Stimulated activated CD4-positive, alpha-beta T cell treated with anti-CD3 and anti-CD28 coated beads, Interleukin-15, amount 100 ng/mL, for 1 hour (primary cell): ENCODE measurements at places on chromosomes 3 and 15.

- no peak for DNase-seq
Observed at GRCh38 chr3:99625643-99626416, 12.6 kb upstream of the COL8A1 start.

- DNase-seq, result no peak
Observed at GRCh38 chr15:53982071-53982680, 3.9 kb downstream of the UNC13C start.

DNA sequence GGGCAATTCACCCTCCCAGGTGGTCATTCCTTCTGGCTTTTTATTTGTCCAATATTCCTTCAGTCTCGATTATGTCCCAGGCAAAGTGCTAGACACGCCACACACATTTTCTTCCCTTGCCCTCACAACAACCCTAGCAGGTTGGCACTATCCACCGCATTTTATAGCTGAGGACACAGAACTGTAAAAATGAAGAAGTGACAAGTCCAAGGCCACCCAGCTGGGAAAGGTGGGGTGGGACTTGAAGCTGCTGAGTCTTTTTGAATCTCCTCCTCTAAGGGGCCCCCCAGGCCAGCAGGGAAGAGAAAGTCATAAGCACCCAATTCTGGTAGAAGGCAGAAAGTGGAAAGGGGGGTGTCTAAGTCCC lies 60.6 kb downstream of the CEMIP start:
- no peak for DNase-seq

GRCh38 chr3:28000608-28001007 lies 240.8 kb upstream of the CMC1 start:
- no peak for DNase-seq

- no peak for DNase-seq
Observed at GRCh38 chr15:100714034-100714748, 111.8 kb downstream of the ASB7 start.

DNA sequence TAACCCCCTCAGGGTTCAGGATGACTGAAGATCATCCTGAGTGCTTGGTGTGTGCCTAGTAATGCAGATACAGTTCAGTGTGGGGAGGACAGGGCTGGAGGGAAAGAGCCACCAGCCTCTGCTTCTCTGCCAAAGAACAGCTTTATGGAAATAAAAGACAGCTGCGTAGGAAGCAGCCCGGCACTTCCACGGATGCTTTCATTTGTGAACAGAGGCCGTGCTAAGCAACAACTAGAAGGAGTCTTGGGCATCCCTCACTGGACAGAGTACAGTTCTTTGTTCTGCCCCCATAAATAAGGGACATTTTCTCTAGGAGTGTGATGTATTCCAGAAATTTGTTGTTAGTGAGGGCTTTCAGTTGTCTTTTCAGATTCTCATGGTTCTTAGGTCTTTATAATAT lies 194.8 kb upstream of the RGMA start:
- no peak for DNase-seq

GRCh38 chr3:57184526-57184925 lies 15.3 kb downstream of the HESX1 start:
- no peak for DNase-seq

DNA sequence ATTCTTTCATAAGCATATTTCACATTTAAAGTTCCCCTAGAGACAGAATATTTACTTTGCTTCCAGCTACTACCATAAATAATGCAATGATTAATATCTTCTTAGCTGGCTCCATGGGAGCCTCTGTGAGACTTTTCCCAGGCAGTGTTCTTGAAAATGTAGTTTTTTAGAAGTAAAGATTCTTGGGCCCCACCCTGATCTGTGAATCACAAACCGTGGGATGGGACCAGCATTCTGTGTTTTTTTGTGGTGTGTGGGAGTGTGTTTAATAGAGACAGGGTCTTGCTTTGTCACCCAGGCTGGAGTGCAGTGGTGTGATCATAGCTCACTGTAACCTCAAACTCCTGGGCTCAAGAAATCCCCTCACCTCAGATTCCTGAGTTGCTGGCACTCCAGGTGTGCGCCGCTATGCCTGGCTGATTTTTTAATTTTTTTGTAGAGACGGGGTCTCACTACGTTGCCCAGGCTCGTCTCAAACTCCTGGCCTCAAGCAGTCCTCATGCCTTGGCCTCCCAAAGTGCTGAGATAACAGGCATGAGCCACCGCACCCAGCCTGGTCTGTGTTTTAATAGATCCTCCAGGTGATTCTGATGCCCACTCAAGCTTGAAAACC lies 83.0 kb downstream of the KLHL25 start:
- no peak for DNase-seq

GRCh38 chr15:41115652-41116115 lies 396 bp downstream of the INO80 start:
- DNase-seq, result peak; percentile 67

DNA sequence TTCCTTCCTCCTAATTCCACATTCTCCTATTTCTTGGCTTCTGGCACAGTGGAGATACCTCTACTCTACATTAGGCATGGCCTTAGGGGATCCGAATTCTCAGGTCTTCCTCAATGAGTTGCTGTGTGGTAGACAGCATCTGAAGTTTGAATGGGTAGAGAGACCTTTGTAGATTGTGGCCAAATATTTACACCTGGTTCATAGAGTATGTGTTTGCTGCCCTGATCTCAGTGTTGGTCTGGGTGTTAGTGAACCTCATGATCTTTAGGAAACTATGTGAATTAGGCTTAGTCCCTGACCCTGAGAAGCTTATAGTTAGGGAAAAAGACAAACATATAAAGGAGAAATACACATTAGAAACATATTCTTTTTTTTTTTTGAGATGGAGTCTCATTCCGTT lies 75.8 kb downstream of the LPP start:
- DNase-seq, result no peak

GRCh38 chr3:39550354-39551051 lies 83.0 kb downstream of the MOBP start:
- no peak for DNase-seq

DNA sequence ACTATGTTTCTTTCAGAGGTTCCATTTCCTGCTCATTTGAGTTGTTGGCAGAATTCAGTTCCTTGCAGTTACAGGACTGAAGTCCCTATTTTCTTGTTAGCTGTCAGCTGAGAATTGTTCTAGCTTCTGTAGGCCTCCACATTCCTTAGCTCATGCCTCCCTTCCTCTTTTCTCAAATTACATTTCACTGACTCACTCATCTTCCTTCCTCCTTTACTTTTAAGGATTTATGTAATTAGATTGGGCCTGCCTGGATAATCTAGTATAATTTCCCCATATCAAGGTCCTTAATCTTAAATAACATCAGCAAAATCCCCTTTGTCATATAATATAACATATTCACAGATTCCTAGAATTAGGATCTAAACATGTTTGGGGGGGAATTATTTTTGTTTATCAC lies 40.6 kb upstream of the RBMS3 start:
- DNase-seq, result no peak

GRCh38 chr3:108527109-108527508 lies 16.7 kb upstream of the MYH15 start:
- DNase-seq, result no peak

GRCh38 chr3:140370686-140371085 lies 307.2 kb upstream of the TRIM42 start:
- no peak for DNase-seq

DNA sequence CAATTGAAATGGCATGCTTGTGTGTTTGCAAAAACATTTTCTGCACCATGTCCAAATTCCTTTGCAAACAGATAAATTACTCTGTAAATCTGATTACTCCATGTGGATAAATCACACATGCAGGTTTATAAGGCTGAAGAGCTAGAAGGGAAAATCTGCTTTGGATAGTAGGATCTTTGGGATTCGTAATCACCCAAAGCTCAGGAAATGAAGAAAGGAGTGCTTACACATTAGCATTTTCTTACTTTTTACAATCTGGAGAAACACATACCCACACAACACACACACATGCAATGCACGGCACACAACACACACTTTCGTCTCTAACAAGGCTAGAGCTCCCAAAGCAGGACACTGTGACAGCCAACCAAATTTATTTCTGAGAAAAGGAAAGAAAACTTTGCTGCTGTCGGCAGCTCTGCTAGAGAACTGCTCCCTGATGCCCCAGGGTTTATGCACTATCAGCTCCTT lies 2.1 kb downstream of the LSAMP start:
- no peak for DNase-seq

GRCh38 chr3:157354722-157355121 lies 81.9 kb upstream of the PTX3 start:
- DNase-seq, result no peak

DNA sequence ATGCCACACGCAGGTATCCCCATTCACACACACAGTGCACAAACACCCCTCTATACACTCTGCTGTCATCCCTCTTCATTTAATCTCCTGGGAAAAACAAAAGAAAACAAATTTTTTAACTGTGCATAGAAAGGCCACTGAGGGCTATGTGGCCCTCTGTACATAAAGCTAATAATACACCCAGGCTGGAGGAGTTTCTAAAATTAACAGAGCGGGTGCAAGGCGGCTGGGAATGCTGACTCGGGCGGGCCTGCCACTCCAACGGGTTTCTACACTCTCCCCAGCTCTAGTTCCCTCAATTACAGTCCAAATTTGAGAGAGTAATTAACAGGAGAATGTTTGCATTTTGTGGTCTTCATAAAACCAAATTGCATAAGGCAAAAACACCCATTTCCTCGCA lies 23.1 kb downstream of the HCN4 start:
- no peak for DNase-seq

GRCh38 chr3:101876142-101876541 lies 26.8 kb downstream of the NFKBIZ start:
- DNase-seq, result no peak

- no peak for DNase-seq
Observed at GRCh38 chr3:11717301-11717700, 73.6 kb upstream of the VGLL4 start.

GRCh38 chr3:185040425-185040824 lies 112.4 kb downstream of the C3orf70 start:
- DNase-seq, result no peak

GRCh38 chr3:57794501-57794900 lies 38.4 kb downstream of the SLMAP start:
- DNase-seq, result no peak

DNA sequence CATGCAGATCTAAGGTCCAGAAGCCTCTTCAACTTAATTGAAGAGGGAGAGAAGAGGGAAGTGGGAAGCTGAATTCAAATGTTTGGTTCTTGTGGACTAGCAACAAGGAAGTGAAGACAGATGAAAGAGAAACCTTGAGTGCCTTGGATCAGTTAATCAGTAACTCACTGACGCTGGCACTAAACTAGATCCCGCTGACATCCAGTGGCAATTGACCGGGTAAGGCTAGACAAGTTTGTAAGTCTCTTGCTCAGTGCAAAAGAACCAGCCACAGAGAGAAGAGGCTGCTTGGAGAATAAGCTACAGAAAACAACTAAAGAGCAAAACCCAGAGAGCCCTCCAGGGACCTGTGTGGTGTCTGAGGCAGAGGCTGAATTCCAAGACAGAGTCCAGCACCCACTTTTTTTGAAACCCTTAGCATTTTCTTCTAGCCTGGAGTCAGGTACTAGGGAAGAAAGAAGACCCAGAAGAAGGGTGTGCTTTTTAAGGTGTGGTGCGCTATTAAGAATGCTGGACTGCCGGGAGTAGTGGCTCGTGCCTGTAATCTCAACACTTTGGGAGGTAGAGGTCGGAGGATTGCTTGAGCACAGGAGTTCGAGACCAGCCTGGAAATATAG lies 6.9 kb downstream of the PLCH1 start:
- no peak for DNase-seq

DNA sequence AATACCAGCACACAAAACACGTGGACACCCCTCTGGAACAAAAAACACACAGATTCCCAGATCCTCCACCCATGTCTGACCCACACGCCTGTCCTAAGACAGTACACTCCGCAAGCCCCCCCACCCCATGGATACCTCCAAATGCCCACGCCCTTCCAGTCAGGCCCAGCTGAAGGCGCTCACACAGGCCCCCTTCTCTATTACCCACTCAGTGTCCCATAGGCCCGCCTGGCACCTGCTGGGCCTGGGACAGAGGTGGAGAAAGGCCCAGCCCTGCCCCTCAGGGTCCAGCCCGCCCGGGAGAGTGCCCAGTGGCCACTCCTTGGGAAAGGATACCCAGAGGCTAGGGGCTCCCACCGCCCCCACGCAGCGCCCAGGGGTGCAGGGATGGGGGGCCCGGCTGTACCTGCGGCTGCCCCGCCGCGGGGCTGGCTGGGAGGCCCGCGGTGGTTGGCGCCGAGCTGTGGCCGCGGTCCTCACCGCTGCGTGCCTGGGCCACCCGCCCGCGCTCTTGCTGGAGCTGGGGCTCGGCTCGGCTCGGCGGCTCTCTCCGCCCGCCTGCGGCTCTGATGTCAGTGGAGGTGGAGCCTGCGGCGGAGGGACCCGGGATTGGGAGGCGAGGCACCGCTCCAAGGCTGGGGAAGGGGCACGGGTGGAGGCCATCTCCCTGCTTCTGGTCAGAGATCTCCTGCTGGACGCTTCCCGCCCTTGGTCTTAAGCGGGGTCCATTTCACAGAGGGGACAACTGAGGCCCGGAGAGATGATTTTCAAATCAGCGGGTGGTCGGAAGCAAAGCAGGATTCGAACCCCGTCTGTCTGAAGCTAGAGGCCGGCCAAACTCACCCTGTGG lies at the start of gene CAMK1:
TSS of gene CAMK1 (minus strand) at position 522 of the 850 bp plus-strand sequence. CDS start 2,198 bp downstream, outside the sequence.
- DNase-seq, result no peak

- no peak for DNase-seq
Observed at GRCh38 chr15:48928877-48929538, 34.7 kb downstream of the SHC4 start.

DNA sequence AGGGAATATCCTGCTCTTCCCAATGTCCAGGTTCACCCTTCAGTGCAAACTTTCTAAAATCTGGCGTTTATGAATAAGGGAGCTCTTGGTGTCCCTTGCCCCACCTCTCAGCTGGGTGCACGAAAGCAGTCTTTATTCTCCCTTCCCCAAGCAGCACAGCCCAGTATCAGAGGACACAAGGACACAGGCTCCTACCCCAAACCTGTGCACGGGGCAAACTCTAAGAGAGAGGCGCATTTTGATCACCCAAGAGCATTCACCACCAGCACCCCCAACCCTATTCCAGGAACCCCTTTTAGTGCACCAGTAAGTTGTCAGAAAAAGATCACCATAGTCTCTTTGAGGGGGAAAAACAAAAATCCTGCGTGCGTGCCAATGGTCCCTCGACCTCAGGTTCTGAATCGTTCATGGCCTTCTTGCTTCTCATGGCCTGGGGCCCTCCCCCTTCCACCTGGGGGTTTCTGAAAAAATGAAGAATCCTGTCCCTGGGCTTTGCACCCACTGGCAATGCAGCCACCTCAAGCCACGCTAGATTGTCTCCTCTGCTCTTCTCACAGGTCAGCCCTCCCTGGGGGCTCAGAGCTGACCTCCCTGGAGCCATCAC lies 78.9 kb downstream of the FAM174B start:
- no peak for DNase-seq

- DNase-seq, result no peak
Observed at GRCh38 chr15:98855067-98855814, 152.4 kb downstream of the PGPEP1L start.

- DNase-seq, result no peak
Observed at GRCh38 chr15:90414408-90415028, 26.5 kb downstream of the IQGAP1 start.

- no peak for DNase-seq
Observed at GRCh38 chr3:66469220-66469640, 31.6 kb downstream of the LRIG1 start.
